ENCODE measurements at places on chromosomes 4 and X. TPM values are rescaled to one million over a fixed set of nuclear protein-coding genes. Genes with fewer than 3 reads are reported as not detected.

CLDN22 gene
- total RNA-seq: not detected

PCGF3 gene
- 93.4 TPM for total RNA-seq

EXOC1L gene
- not detected for total RNA-seq

BLOC1S4 gene
- total RNA-seq: 18.1 TPM

VCX3B gene
- total RNA-seq: not detected

DCAF12L1 gene
- 0.11 TPM for total RNA-seq

RAB39B gene
- total RNA-seq: 1.7 TPM

DNA sequence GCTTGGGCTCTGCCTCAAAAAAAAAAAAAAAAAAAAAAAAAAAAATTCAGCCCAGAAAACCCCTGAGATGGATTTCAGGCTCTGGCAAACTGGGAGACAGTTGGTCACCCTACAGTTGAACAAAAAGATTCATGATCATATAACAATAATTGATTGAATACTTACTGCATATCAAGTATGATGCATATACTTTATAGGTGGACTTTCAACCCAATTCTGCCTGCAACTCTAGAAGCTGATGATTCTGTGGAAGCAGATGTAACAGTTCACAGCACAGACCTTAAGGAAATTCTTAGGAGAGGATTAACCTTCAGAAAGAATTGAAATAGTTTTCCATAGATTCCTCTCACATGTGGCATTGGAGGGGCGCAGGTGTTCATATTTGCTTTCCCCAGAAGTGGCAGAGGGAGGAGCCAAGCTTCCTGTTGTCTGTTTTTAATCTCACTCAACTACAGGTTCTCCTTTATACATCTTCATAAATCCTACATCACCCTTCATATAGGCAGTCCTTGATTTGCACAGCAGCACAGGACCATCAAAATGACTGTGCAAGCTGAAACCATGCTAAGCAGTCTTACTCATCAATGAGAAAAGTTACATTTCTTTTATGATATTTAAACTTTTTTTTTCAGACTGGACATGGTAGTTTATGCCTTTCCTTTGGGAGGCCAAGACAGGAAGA is 149.4 kb upstream of the KLF3 start:
- H3K4me1 ChIP-seq: no peaks in the 10 kb centered on the region

DNA sequence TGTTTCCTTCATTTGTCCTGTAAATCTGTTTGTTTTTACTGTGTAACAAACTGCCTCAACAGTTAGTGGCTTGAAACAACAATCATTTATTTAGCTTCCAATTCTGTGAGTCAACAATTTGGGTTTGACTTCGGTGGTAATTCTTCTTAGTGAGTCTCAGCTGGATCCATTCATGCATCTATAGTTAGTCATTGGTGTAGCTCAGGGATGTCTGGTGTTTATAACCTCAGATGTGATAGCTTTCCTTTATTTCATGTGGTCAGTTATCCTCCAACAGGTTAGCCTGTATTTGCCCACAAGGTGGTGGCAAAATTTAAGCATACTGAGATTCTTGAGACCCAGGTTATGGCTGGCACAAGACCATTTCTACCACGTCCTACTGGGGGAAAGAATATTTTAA is 1267.2 kb downstream of the RAPGEF2 start:
- H3K4me1 ChIP-seq: peaks cover 8% of the 10 kb centered on the region
- DNase-seq: no peak
- no peak overlapping the region for H3K4me3 ChIP-seq
- H3K36me3 ChIP-seq: no peaks in the 10 kb centered on the region
- no peaks in the 10 kb centered on the region for H3K27me3 ChIP-seq
- no peak overlapping the region for H3K27ac ChIP-seq

GRCh38 chr4:23547096-23547495 is 342.8 kb downstream of the PPARGC1A start:
- no peaks in the 10 kb centered on the region for H3K36me3 ChIP-seq
- no peak overlapping the region for H3K4me3 ChIP-seq
- no peak for DNase-seq

DNA sequence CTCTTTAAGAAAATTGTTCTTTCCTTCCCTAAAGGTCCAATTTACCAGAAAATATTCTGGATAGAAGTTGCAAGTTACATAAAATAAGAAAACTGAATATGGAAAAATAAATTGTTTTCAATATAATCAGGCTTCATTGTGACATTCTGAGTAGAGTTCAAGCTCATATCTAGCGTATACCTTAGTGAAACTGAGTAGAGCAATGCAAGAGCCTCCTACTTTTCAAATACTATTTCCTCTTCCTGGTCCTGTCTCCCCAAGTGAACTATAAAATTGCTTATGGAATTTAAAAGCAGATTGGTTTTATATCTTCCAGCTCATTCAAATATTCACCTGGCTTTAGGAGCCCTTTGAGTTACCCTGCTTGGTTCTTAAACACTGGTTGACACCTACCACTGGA is 189.3 kb upstream of the GALNT7 start:
- H3K36me3 ChIP-seq: peaks cover 2% of the 10 kb centered on the region
- peaks cover 1% of the 10 kb centered on the region for H3K4me1 ChIP-seq
- no peak overlapping the region for H3K4me3 ChIP-seq
- no peak for DNase-seq
- H3K27ac ChIP-seq: no peak overlapping the region
- peaks cover 18% of the 10 kb centered on the region for H3K27me3 ChIP-seq

- no peak overlapping the region for H3K4me3 ChIP-seq
- H3K27me3 ChIP-seq: no peaks in the 10 kb centered on the region
- H3K27ac ChIP-seq: no peak overlapping the region
- peaks cover 34% of the 10 kb centered on the region for H3K36me3 ChIP-seq
- DNase-seq: no peak
Measured at GRCh38 chr4:38943343-38943742, 75.7 kb downstream of the FAM114A1 start.

GRCh38 chr4:109408711-109409110 is 24.9 kb upstream of the SEC24B start:
- H3K36me3 ChIP-seq: no peaks in the 10 kb centered on the region
- H3K27me3 ChIP-seq: no peaks in the 10 kb centered on the region
- H3K27ac ChIP-seq: no peak overlapping the region
- H3K4me3 ChIP-seq: no peak overlapping the region

DNA sequence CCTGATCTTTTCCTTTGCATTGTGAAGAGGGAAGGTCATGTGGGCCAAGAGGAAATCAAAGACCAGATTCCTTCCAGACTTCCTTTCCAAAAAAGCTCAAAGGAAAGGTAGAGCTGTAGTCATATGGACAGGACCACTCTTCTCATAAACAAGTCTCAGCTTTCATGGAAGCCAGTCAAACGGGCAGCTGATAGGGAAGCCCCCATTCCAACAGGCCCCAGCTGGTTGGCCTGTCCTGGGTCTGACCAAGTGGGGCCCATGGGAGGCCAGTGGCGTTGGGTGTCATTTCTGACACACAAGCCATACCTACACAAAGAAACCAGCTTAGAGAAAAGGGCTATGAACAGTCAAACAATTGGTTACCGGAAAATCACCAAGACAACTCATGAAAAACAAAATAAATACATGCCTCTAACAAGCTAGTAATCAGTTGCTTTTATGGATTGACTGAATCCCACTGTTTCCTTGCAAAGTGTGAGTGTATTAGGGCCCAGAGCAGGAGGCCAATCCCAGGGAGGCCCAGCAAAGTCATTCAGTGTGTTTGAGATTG is 149.6 kb upstream of the MAMLD1 start:
- H3K4me1 ChIP-seq: no peaks in the 10 kb centered on the region
- no peaks in the 10 kb centered on the region for H3K36me3 ChIP-seq
- no peak overlapping the region for H3K27ac ChIP-seq
- no peak for DNase-seq
- H3K27me3 ChIP-seq: peaks cover 12% of the 10 kb centered on the region
- H3K4me3 ChIP-seq: no peak overlapping the region

GRCh38 chr4:106039796-106040195 is 144.5 kb downstream of the NPNT start:
- no peaks in the 10 kb centered on the region for H3K36me3 ChIP-seq
- no peaks in the 10 kb centered on the region for H3K27me3 ChIP-seq
- H3K27ac ChIP-seq: peak overlapping the region; percentile 85
- no peak for DNase-seq
- H3K4me3 ChIP-seq: no peak overlapping the region

- peaks cover 4% of the 10 kb centered on the region for H3K27me3 ChIP-seq
- no peak for DNase-seq
- no peaks in the 10 kb centered on the region for H3K36me3 ChIP-seq
Measured at GRCh38 chr4:69577245-69577644, 62.2 kb downstream of the UGT2A2 start.

- no peak overlapping the region for H3K4me3 ChIP-seq
- peaks cover 49% of the 10 kb centered on the region for H3K36me3 ChIP-seq
- H3K4me1 ChIP-seq: no peaks in the 10 kb centered on the region
- H3K27me3 ChIP-seq: no peaks in the 10 kb centered on the region
- H3K27ac ChIP-seq: no peak overlapping the region
Measured at GRCh38 chr4:25406081-25406692, 29.1 kb downstream of the ANAPC4 start.

GRCh38 chrX:112868586-112868985 is 28.0 kb upstream of the AMOT start:
- no peak overlapping the region for H3K27ac ChIP-seq
- DNase-seq: no peak
- H3K4me3 ChIP-seq: no peak overlapping the region
- H3K27me3 ChIP-seq: no peaks in the 10 kb centered on the region

DNA sequence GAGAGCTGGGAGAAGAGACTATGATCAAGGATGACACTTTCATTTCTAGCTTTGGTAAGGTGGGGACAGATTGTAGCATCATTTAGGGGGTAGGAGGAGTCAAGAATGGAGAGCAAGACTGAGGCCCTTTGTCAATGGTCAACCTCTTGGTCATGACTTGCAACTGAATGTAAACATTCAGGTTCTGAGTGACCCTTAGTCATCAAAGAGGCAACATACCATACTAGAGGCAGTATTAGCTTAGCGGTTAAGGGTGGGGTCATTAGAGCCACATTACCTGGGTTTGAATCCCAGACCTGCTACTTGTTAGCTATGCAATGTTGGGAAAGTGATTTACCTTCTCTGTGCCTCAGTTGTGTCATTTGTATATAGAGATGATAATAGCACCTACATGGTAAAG is 76.5 kb downstream of the MED28 start:
- H3K36me3 ChIP-seq: no peaks in the 10 kb centered on the region
- DNase-seq: no peak
- H3K4me1 ChIP-seq: no peaks in the 10 kb centered on the region
- no peak overlapping the region for H3K4me3 ChIP-seq
- H3K27ac ChIP-seq: no peak overlapping the region

DNA sequence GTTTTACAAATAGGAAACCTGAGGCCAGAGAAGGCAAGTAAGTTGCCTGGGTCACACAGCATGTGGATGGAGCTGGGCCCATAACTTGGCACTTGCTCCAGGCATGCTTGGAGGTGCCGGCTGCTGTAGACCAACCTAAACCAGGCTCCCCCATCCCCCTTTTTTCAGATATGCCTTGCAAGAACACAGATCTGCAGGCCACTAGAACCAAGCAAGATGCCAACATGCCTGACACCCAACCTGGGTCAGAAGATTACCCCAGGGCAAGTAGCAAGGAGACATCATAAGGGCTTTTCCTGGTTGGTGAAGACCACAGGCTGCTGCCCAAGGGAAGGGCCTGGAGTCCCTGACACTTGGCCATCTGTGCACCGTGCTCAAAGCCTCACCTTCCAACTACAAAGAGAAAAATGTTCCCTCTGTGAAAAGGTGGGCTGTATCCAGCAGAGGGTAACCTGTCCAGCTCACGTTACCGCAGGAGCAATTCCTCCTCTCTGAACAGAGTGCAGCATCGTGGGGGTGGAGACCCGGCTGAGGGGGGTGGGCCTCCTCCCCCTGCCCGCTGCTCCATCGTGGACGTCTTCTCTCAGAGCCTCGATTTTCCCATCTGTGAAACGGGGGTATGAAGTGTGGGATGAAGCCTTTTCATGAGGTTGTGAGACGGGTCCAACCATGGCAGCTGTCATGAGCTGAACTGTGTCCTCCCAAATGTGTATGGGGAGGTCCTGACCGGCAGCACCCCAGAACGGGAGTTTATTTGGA is 23.0 kb downstream of the HMX1 start:
- no peaks in the 10 kb centered on the region for H3K4me1 ChIP-seq
- no peaks in the 10 kb centered on the region for H3K36me3 ChIP-seq
- no peak overlapping the region for H3K4me3 ChIP-seq
- no peak for DNase-seq
- H3K27ac ChIP-seq: no peak overlapping the region
